ENCODE measurements at places on chromosomes 5 and 9.

DNA sequence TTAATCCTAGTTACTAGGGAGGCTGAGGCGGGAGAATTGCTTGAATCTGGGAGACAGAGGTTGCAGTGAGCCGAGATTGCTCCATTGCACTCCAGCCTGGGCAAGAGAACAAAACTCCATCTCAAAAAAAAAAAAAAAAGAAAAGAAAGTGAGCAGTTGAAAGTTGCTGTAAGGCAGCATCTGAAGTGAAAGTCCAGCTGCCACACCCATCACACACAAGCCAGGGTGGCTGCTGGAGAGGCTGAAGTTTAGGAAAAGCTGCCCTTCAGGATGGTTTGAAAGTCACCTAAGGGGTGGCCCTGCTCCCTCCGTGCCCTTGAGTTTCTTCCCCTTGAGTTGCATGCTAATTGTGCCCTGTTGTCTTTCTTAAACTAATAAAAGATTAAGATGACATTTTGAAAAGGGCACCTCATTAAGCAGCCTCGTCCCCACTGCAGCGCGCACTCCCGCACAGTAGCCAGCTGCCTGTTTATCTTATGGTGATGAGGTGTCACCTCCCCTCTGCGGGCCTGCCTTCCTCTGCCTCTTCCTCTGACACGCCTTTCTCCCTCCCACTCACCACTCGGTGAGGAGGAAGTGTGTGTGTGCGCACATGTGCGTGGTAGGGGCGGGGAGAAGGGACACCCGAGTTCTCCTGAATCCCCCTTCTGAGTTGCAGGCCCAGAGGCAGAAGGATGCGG, 104.2 kb upstream of the PANK3 start:
- no peak for DNase-seq

DNA sequence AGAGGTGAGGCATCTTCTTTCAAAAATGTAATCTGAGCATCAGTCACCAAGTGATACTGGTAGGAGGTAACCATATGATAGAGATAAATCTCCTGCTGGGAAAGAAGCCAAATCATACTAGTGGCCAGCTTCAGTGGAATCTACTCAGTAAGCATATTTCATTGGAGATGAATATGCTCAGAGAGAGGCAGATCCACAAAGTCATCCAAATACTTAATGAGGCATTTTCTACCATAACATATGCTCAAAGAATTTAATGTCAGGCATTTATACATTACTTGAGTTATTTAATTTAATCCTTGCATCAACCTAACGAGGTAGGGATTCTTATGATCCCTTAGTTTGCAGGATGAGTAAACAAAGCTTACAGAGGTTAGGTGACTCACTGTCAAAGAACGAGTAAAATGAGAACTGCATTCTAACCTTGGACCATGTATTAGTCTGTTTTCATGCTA, 50.9 kb upstream of the DMRTA1 start:
- peak; percentile 67 for DNase-seq

GRCh38 chr5:96721351-96721977, 59.3 kb downstream of the CAST start:
- no peak for DNase-seq

- DNase-seq = no peak
These were observed 29.2 kb upstream of the C9orf57 start for GRCh38 chr9:72089451-72090130.

All from RWPE1 (cell line).